Activated CD4-positive, alpha-beta T cell treated with anti-CD3 and anti-CD28 coated beads, Interleukin-2, amount 10 ng/mL, durations not matched to agents 7 days and 5 days (primary cell): ENCODE measurements at places on chromosomes 1 and 21. TPM values are rescaled to one million over a fixed set of nuclear protein-coding genes. Genes with fewer than 3 reads are reported as not detected.

Gene GNAT2
- total RNA-seq = not detected

Gene GJB5
- not detected for total RNA-seq

Gene PLCH2
- 21.1 TPM for total RNA-seq

Gene RIPK4
- total RNA-seq = not detected

Gene SLAMF8
- total RNA-seq = 0.47 TPM

Gene GPR157
- 5.7 TPM for total RNA-seq

Gene CD52
- total RNA-seq = 1,924 TPM

Gene NHLH1
- 0.10 TPM for total RNA-seq

Gene CFHR4
- not detected for total RNA-seq

Gene MFN2
- 46.3 TPM for total RNA-seq

Gene KRTAP21-2
- total RNA-seq = not detected

Gene RXFP4
- not detected for total RNA-seq

Gene TNFAIP8L2
- 33.7 TPM for total RNA-seq

Gene SELL
- 595 TPM for total RNA-seq

Gene CD5L
- not detected for total RNA-seq

Gene DNAI4
- 4.2 TPM for total RNA-seq

Gene ETV3L
- total RNA-seq = not detected

Gene MSH4
- total RNA-seq = 0.46 TPM

Gene SPRR1A
- not detected for total RNA-seq

DNA sequence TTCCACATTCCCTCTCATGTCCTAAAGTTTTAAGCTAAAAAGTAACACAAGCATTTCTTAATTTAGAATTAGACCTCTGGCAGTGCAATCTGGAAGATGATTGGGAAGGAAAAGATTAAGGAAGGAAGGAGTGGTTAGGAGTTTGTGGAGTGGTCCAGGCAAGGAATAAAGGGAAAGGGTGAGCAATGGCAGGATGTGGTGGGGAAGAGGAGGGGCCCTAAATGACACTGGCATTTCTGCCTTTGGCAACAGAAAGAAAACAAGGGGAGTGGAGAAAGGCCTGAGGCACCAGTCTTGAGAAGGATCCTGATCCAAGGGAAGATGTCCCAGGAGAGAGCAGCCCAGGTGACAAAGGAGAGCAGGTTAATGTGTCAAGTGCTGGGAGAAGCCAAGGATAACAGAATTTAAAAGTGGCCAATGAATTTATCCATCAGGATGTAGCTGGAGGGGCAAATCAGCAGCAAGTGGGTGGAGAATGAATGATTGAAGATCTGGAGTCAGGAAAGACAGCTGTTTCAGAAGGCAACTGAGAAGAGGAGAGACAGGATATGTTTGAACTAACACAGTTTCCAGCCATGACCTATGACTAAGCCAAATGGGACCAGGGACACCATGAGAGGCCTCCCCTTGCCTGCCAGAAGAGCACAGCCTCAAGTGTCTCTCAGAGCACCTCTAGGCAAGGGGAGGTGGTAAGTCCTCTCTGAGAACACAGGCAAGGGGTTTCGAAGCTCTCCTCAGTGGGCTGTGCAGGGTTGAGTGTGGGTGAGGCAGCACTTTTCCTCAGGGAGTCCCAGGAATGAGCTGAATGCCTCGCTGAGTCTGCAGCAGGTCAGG lies 20.9 kb upstream of the LY9 start:
- DNase-seq = no peak

DNA sequence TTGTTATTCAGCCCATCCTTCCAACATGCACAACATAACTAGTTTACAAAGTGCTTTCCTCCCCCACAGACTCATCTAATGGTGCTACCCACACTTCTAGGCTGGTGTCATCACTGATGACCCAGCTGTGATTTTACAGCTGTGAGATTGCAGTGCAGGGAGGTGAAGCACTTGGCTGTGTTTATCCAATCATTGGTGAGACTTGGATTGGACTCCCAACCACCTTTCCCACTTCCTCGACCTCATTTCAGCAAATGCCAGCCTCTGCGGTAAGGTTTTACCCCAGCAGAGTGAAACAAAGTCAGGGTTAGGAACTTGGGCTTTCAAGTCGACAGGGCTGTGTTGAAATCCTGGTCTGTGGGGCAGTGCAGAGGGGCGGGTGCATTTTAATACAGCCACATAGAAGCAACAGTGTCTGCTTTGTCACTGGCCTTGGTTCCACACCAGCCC lies 22.1 kb downstream of the ECHDC2 start:
- no peak for DNase-seq

GRCh38 chr21:34545079-34545884 lies 33.3 kb upstream of the KCNE1 start:
- DNase-seq = no peak

DNA sequence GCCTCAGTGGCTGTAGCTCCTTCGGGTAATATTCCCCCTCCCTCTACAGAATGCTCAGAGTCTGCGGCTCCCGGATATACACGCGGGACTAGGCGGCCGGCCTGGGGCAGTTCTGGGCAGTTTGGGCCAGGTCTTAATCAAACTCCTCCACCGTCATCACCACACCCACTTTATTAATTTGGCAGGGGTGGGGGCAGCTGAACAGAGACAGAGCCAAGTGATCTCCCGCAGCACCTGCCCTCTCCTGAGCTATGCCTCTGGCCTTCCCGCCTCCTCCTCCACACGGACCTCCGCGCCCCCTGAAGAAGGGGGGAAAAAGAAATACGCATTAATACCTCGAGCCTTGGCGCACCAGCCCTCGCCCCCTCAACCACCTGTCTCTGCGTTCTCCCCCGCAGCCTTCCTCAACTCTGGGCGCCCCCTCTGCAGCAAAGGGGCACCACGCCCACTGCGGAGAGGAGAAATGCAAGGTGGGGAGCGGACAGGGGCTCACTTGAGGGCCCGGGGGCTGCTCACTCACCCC lies 42.6 kb downstream of the CD34 start:
- peak; percentile 44 for DNase-seq

DNA sequence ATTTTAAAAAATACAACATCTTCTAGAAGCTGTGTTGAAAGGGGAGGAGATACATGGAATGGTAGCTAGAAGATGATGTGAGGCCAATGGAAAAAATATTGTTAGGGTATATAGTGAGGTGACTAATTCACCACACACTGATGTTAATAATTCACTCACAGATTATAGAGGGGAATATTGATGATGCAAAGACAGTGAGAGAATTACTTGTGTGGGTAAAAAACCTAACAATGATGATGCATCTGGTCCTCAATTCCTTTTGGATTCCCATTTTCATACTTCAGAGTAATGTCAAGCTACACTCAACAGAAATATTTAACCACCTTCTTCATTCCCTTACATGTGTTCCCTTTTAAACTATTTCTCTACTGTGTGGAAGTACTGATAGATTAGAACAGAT lies 169.5 kb upstream of the DPYD start:
- DNase-seq = no peak

- DNase-seq = no peak
Observed at GRCh38 chr1:229563701-229564100, 5.2 kb upstream of the ABCB10 start.

GRCh38 chr1:92952714-92953113 lies 8.5 kb downstream of the DIPK1A start:
- DNase-seq = no peak

- no peak for DNase-seq
Observed at GRCh38 chr1:117208580-117208979, 2.1 kb downstream of the VTCN1 start.

- no peak for DNase-seq
Observed at GRCh38 chr1:228807904-228808605, 72.8 kb downstream of the RHOU start.

- DNase-seq = no peak
Observed at GRCh38 chr1:175470591-175470990, 272.8 kb downstream of the TNR start.

DNA sequence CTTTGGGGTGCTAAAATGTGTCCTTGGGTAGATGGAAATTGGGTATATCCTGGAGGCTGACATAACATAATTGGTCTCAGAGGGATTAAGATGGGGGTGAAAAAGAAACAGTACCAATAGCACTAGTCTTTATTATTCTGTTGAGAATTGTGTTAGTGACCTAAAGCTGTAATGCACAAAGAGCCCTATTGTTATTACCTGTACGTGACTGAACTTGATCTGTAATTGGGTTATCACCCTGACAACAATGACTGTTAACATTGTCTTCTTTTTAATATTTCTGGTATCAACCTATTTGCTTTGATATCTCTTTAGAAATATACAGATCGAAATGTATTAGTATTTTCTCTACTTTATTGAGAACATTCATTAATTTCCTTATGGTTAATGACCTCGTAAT lies 147.6 kb downstream of the NEK7 start:
- no peak for DNase-seq

DNA sequence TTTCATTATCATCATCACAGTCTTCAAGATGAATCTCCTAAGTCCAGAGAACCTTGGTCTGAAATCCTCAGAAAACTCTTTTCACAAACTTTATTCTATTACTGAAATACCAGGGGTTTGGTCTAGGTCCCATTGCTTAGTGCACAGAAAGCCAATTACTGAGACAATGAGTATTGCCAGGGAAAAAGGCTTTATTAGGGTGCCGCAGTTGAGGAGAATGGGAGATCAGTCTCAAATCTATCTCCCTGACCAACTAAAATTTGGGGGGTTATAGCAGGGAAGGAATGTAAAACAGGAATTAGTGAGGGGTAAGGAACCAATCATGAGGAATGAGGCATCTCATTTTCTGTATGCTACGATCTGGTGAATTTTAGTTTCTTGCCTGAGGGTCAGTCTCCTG lies 70.5 kb upstream of the PPIH start:
- DNase-seq = no peak

DNA sequence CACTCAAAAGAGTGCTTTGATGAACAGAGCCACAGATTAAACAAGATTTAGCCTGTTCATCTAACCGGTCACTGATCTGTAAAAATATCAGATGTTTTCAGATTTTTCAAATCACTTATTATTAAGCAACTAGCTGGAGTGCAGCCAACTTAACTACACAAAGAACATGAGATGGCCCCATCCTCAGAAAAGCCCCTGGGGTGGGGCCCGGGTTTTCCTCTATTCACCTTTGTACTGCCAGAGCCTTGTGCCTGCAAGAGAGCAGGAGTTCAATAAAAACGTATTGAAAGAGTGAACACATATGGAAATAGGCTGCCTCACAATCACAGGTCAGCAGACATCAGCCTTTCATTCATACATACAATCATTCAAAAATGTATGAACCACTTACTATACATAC lies 516.1 kb downstream of the OMA1 start:
- no peak for DNase-seq

GRCh38 chr1:38088791-38089190 lies 42.2 kb upstream of the POU3F1 start:
- DNase-seq = no peak

GRCh38 chr1:202149566-202149965 lies 5.0 kb upstream of the ARL8A start:
- DNase-seq = no peak

DNA sequence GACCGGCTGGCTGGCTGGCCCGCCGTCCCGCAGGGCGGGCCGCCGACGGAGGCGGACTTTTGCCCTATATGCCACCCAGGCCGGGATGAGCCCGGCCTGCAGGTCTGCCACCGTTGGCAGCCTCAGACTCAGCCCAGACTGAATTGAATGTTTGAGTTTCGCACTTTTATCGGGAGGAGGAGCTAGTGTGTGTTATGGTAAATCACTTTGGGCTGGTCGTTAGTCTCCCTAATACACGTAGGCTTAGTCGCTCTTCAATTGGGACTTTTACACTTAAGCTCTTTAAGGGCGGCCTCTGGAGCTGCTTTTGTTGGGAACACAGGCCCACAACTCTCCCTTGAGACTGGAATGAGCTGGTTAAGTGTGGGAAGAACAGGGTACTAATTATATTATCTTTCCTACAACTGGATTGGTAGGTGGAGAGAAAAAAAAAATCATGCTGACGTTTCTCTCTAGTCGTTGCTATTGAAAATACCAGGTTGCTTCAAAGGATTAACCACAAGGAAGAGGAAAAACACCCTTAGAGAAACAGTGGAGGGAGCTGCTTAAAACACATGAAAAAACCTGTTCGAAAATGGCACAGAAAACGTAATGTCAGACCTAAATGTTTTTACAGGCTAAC lies 1.4 kb upstream of the IRF2BP2 start:
- peak; percentile 83 for DNase-seq

DNA sequence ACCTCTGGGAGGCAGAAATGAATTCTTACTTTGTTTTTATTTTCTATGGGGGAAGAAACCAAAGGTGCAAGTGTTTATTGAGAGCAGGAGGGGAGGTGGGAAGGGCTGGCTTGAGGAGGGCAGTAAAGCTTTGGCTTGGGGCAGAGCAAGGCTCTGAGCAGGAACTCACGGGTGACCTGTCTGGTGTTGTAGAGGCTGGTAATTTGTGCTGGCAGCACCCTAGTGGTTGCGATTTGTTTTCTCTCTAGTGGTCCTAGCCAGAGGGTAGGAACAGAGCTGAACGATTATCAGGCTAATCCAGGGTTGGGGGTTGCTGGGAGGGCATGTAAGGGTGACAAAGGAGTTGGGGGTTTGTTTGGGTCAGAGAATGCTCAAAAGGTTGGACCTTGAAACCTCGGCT lies 16.6 kb downstream of the TMCC2 start:
- DNase-seq = no peak

GRCh38 chr1:202063093-202063492 lies 52.7 kb downstream of the ELF3 start:
- no peak for DNase-seq

GRCh38 chr1:3940754-3941345 lies 40.8 kb upstream of the C1orf174 start:
- DNase-seq = no peak

- DNase-seq = no peak
Observed at GRCh38 chr1:110390692-110391245, at the start of gene SLC16A4. SLC16A4 (minus strand) TSS chr1:110391026; CDS start chr1:110389323, 1,703 bp downstream.

- DNase-seq = no peak
Observed at GRCh38 chr1:229751610-229752009, 125.6 kb downstream of the URB2 start.

GRCh38 chr1:27662707-27663393 lies 9.1 kb downstream of the IFI6 start:
- DNase-seq = peak; percentile 93

DNA sequence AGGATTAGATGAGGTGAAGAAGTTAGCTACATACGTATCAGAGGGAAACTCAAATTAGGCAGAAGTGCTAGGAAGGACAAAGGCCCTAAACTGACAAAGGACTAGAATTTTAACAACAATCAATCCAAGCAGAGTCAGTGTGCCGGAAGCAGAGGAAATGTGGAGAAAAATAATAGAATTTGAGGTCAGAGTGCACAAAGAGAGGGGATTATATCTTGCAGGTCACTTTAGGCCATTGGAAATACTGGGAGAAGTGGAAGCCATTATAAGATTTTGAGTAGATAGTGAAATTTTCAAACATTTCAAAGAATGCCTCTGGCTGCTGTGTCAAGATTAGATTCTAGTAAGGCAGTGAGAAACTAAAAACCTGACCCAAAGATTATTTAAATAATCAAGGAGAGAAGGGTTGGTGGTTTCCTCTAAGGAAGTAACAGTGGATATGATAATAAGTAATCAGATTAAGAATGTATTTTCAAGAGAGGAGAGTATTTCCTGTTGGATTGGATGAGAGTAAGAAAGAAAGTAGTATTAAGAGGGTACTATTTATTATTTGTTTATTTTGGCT lies 889.2 kb upstream of the NCAM2 start:
- no peak for DNase-seq

DNA sequence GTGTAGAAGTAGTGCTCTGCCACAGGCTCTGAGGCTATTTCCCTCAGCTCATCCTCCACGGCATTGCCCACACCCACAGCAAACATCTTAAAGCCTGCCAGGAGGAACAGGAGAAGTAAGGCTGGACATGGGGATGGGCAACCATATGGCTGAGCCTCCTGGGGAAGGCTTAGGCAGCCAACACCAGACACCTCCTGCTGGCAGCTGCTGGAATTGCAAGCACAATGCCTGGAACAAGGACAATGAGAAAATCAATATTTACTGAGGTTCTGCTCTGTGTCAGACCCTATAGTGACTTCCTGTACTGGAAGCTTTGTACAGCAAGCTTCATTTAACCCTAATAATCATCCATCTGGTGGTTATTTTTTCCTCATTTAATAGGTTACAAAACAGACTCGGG lies 8.2 kb downstream of the MATN1 start:
- DNase-seq = no peak
